Left lung (tissue), 14 donors: ENCODE measurements at places on chromosomes 7 and 10.

- H3K27ac ChIP-seq = no peak overlapping the region
- no peaks in the 10 kb centered on the region for H3K36me3 ChIP-seq
- peaks cover 17% of the 10 kb centered on the region for H3K4me1 ChIP-seq
- DNase-seq = no peak
- no peaks in the 10 kb centered on the region for H3K27me3 ChIP-seq
Observed at GRCh38 chr7:139772115-139772514, 5.7 kb downstream of the HIPK2 start.

DNA sequence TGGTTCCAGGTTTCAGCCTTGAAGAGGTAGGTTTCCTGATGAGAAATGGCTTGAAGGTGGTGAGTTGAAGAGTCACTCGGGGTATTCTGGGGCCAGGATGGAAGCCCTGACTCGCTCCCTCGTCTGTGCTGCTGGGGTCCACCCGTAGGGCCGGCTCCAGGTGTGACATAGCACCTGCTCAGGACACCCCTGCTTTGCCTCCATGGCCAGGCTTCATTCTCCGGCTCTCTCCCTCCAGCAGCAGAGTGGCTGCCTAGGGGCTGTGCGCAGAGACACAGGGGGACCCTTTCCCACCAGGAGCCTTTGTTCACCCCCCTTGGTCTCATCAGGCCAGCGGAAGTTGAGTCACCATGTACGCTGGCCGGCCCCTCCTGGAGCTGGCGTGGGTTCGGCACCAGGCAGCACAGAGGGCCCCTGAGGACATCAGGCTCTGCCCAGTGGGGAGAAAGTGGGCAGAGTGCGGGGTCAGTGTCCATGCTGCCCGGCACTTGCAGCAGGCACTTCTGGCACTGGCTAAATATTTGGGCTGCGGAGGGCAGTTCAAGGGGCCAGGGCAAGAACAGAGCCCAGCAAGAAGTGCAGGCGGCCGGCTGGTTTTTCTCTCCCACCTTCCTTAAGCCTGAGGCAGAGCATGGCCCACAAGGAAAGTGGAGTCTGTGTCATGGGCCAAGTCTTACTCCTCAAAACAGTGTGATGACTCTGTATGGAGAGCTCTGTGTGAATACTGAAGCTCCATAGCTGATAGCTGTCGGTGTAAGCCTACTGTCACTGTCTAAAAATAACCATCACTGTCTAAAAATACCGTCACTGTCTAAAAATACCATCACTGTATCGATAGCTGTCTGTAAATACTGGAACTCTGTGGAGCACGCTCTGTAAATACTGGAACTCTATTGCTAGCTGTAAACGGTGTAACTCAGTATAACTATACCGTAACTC is 3.7 kb upstream of the PRKAR1B start:
- no peaks in the 10 kb centered on the region for H3K36me3 ChIP-seq
- peaks cover 16% of the 10 kb centered on the region for H3K4me1 ChIP-seq
- H3K27ac ChIP-seq = no peak overlapping the region
- no peaks in the 10 kb centered on the region for H3K27me3 ChIP-seq
- DNase-seq = no peak

DNA sequence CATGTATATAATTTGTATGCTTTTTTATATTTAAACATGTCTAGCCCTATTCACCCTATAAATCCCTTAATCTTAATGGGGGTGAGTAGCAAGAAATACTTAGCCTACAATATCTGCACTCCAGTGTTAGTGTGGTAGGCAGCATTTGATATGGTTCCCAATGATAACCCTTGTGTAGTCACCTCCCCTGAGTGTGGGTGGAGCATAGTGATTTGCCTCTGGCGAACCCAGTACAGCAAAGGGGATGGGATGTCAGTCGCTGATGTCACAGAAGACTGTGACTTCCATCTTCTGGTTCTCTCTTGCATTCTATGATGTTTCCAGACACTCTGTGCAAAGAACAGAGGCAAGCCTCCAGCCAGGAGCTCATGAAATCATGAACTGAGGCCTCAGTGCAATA is 211.2 kb downstream of the CRPPA start:
- H3K27me3 ChIP-seq = no peaks in the 10 kb centered on the region
- no peaks in the 10 kb centered on the region for H3K4me1 ChIP-seq
- no peak overlapping the region for H3K27ac ChIP-seq
- no peaks in the 10 kb centered on the region for H3K36me3 ChIP-seq
- H3K4me3 ChIP-seq = no peak overlapping the region
- no peak for DNase-seq

GRCh38 chr7:143393267-143394041 is 12.3 kb downstream of the ZYX start:
- DNase-seq = peak; percentile 57
- peaks cover 72% of the 10 kb centered on the region for H3K4me1 ChIP-seq
- no peak overlapping the region for H3K4me3 ChIP-seq
- H3K36me3 ChIP-seq = no peaks in the 10 kb centered on the region

- H3K4me1 ChIP-seq = no peaks in the 10 kb centered on the region
- no peak overlapping the region for H3K4me3 ChIP-seq
- no peak overlapping the region for H3K27ac ChIP-seq
- no peaks in the 10 kb centered on the region for H3K36me3 ChIP-seq
- no peak for DNase-seq
- no peaks in the 10 kb centered on the region for H3K27me3 ChIP-seq
Observed at GRCh38 chr10:122277526-122278136, 6.5 kb downstream of the BTBD16 start.

GRCh38 chr10:6013413-6014192 is 36.3 kb upstream of the IL15RA start:
- H3K4me3 ChIP-seq = no peak overlapping the region
- peak overlapping the region; percentile 4 for H3K27ac ChIP-seq
- no peak for DNase-seq
- no peaks in the 10 kb centered on the region for H3K27me3 ChIP-seq
- no peaks in the 10 kb centered on the region for H3K4me1 ChIP-seq
- no peaks in the 10 kb centered on the region for H3K36me3 ChIP-seq

GRCh38 chr10:10530313-10530712 is 487.4 kb upstream of the CELF2 start:
- H3K27me3 ChIP-seq = no peaks in the 10 kb centered on the region
- no peaks in the 10 kb centered on the region for H3K4me1 ChIP-seq
- no peak overlapping the region for H3K27ac ChIP-seq

GRCh38 chr7:129553899-129554461 is 51.6 kb downstream of the SMKR1 start:
- no peak for DNase-seq
- no peak overlapping the region for H3K27ac ChIP-seq
- H3K4me3 ChIP-seq = no peak overlapping the region
- H3K36me3 ChIP-seq = no peaks in the 10 kb centered on the region

DNA sequence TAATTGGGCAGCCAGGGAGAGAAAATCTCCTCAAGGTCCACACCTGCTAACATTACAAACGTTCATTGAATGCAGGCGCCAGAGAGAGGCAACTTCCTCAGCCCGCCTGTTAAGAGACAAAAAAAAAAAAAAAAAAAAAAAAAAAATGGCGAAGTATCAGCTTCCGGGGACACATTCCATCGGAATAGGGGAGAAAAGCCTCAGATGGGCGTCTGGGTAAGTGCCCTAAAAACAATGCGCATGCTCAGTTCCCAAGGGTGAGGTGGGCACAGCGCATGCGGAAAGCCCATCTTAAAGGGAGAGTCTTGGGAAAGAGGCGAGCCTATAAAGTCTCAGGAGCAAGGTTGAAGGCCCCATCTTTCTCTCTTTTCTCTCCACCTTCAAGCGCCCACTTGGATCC is 1139.7 kb upstream of the CELF2 start:
- H3K27ac ChIP-seq = no peak overlapping the region
- no peaks in the 10 kb centered on the region for H3K36me3 ChIP-seq
- no peaks in the 10 kb centered on the region for H3K27me3 ChIP-seq
- no peaks in the 10 kb centered on the region for H3K4me1 ChIP-seq
- no peak for DNase-seq

- H3K27me3 ChIP-seq = peaks cover 34% of the 10 kb centered on the region
- H3K36me3 ChIP-seq = no peaks in the 10 kb centered on the region
- no peak overlapping the region for H3K4me3 ChIP-seq
- no peak for DNase-seq
- no peak overlapping the region for H3K27ac ChIP-seq
- H3K4me1 ChIP-seq = no peaks in the 10 kb centered on the region
Observed at GRCh38 chr10:131027256-131027655, 284.3 kb downstream of the TCERG1L start.

GRCh38 chr7:12481722-12482121 is 78.1 kb upstream of the VWDE start:
- H3K36me3 ChIP-seq = no peaks in the 10 kb centered on the region
- no peak for DNase-seq
- H3K4me1 ChIP-seq = no peaks in the 10 kb centered on the region

DNA sequence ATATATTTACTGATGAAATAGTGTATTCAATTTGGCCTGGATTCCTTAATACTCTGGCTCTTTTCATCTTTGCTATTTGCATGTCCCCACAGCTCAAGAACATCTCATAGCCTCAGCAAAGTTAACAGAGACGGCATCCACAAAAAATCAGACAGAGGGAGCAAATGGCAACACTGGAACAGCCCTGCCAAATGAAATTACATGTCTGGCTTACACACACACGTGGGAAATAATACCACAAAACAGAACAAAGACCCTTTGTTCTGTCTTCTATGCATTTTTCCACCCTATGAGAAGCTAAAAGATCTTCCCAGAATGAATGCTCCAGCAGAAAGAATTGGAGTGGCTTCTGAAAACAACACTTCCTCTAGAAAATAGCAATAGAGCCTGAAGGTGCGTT is 139.5 kb downstream of the ALOX5 start:
- no peaks in the 10 kb centered on the region for H3K36me3 ChIP-seq
- no peak overlapping the region for H3K4me3 ChIP-seq
- H3K27ac ChIP-seq = no peak overlapping the region
- H3K27me3 ChIP-seq = no peaks in the 10 kb centered on the region
- peaks cover 5% of the 10 kb centered on the region for H3K4me1 ChIP-seq
- no peak for DNase-seq

GRCh38 chr7:129394982-129395914 is 39.0 kb upstream of the STRIP2 start:
- DNase-seq = no peak
- H3K36me3 ChIP-seq = peaks cover 33% of the 10 kb centered on the region
- H3K4me1 ChIP-seq = no peaks in the 10 kb centered on the region
- no peak overlapping the region for H3K27ac ChIP-seq

DNA sequence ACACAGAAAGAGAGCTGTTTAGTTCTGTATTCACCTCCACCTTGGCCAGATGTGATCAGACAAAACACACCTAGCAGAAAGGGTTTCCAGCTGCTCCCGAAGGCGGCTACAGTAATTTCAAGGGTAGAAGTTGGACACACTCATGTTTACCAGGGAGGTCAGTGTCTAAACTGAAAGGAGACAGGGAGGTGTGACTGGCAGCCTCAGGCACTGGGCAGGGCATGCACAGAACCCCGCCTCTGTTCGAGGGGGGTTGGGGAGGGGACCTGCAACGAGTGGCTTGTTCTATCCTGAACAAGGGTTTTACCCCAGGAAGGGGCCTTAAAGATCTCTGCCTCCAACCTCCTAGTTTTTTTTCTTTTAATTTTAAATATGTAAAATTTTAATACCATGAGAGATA is 49.6 kb downstream of the BPGM start:
- H3K27ac ChIP-seq = no peak overlapping the region
- no peak overlapping the region for H3K4me3 ChIP-seq
- no peaks in the 10 kb centered on the region for H3K36me3 ChIP-seq
- no peak for DNase-seq
- H3K4me1 ChIP-seq = no peaks in the 10 kb centered on the region
- no peaks in the 10 kb centered on the region for H3K27me3 ChIP-seq

DNA sequence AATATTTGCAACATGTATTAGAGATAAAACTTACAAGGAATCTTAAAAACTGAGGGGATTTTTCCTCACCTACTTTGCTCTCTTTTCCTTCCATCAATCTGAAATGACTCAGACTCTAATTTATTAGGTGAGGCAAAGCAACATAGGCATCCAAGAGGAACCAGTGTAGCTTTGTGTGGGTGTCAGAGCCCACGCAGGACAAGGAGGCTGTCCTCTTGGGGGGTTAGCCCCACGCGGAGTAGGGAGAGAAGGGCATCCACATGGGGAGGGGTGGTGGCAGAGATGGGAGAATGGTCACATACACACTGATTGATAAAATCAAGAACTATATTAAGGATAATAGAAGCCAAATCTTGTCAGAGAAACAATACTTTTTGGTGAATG is 33.8 kb upstream of the ARMS2 start:
- DNase-seq = no peak
- no peak overlapping the region for H3K4me3 ChIP-seq
- H3K27ac ChIP-seq = peak overlapping the region; percentile 24

GRCh38 chr7:152871005-152871677 is 111.6 kb downstream of the ACTR3B start:
- no peak overlapping the region for H3K4me3 ChIP-seq

- H3K4me3 ChIP-seq = no peak overlapping the region
- no peaks in the 10 kb centered on the region for H3K36me3 ChIP-seq
- H3K27ac ChIP-seq = no peak overlapping the region
Observed at GRCh38 chr10:64463406-64463805, 942.2 kb downstream of the REEP3 start.

GRCh38 chr7:85630904-85631600 is 444.2 kb upstream of the SEMA3D start:
- DNase-seq = no peak
- no peaks in the 10 kb centered on the region for H3K4me1 ChIP-seq
- no peaks in the 10 kb centered on the region for H3K27me3 ChIP-seq
- no peaks in the 10 kb centered on the region for H3K36me3 ChIP-seq
- H3K27ac ChIP-seq = peak overlapping the region; percentile 82

DNA sequence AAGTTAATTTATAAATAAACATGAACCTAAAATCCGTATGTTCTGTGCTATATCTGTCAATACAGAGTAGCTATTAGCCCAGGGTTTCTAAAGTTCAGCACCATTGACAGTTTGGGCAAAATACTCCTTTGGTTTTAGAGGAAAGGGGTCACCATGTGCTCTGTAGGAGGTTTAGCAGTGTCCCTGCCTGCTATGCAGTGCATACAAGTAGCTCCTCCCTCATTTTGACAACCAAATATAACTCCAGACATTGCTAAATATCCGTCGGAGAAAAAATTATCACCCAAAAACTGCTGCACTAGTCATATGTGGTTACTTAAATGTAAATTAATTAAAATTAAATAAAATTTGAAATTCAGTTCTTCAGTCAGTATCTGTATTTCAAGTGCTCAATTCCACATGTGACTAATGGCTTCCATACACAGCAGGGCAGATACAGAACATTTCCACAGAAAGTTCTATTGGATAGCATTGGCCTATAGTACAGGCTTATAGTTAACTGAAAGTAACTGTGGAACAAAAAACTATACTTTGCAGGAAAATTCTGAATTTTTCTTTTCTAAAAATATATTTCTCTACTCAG is 6.4 kb downstream of the UPF2 start:
- H3K4me1 ChIP-seq = peaks cover 9% of the 10 kb centered on the region
- no peaks in the 10 kb centered on the region for H3K27me3 ChIP-seq
- H3K27ac ChIP-seq = no peak overlapping the region
- no peak for DNase-seq
- H3K4me3 ChIP-seq = no peak overlapping the region

DNA sequence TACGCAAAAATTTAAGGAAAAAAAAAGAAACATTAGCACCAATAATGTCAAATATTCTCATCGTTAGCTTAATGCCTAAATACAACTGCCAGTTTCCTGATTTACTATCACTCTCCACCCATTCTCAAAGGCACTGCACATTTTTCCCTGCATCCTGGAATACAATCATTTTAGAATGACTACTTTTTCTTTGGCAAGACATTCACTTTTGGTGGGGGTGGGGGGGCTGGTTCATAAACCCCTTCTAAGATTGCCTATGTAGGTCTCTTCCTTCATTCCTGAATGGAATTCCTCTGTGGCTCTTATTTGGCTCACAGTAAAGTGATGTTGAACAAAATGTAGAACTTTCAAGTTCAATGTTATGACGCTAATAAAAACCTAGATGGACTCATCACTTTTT is 74.3 kb downstream of the RNLS start:
- DNase-seq = no peak
- no peaks in the 10 kb centered on the region for H3K36me3 ChIP-seq
- H3K27me3 ChIP-seq = no peaks in the 10 kb centered on the region
- H3K4me3 ChIP-seq = no peak overlapping the region
- H3K4me1 ChIP-seq = no peaks in the 10 kb centered on the region
